ENCODE measurements at places on chromosomes 1 and 21.
A peak's percentile ranks its signal among the peaks of the same experiment; 100 is the strongest.

DNA sequence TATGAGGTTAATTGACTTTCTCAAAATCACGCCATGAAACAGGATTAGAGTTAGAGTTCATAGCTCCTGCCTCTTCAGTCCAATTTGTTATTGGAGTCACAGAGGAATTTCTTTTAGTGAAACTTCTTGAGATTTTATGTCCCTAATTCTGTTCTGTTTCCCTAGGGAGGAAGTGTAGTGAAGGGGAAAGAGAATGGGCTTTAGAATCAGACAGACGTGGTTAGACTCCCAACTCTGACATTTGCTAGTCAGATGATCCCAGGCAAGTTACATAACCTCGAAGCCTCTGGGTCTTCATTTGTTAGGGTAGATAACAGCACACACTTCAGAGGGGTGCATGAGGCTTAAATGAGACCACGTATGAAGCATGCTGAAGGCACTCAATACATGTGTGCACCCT lies 83.9 kb downstream of the ASTN1 start:
- DNase-seq = no peak

DNA sequence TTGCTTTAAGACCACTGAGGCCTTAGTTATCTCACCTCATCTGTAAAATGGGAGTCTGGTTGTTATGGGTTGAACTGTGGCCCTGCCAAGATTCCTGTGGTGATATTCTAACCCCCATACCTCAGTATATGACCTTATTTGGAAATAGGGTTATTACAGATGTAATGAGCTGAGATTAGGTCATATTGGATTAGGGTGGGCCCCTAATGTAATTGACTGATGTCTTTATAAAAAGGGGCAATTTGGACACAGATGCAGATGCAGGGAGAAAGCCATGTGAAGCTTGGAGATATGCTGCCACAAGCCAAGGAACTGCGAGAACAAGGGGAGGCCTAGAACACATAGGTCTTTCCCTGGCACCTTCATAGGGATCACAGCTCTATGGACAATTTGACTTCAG lies 3.9 kb downstream of the C1orf87 start:
- no peak for DNase-seq

GRCh38 chr1:29706936-29707335 lies 470.6 kb downstream of the PTPRU start:
- DNase-seq = no peak

- DNase-seq = no peak
These were observed 6.0 kb downstream of the FOXJ3 start for GRCh38 chr1:42328916-42329496.

DNA sequence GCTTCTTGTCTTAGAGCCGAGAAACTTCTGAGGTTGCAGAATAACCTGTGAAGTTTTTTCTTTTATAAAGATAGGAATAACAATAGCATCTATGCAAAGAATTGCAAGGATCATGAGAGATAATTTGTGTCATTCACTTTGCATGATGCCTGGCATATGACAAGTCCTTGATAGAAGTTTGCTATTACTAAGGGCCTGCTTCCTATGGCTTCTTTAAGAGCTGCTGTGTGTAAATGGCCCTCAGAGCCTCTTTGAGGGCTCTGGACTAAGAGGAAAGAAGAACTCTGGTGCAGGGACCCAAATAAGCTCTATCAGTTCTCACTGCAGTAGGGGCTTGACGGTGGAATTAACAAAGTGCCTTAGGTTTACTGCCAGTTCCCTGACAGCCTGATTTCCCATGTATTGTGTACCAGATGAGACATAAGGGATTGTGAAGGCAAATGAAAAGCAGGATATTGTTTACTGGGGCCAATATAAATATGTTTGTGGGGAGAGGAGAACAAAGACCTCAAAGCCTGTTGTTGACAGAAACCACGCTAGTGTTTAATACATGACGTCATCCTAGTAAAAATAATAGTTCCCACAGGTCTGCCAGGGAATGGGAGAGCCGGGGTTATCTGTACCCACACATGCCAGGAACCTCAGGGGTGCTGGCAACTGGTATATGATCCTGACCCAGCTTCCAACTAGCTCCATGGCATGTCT lies 131.2 kb upstream of the UBE2U start:
- DNase-seq = no peak

GRCh38 chr21:45747802-45748445 lies 104.4 kb downstream of the PCBP3 start:
- DNase-seq = no peak

- no peak for DNase-seq
These were observed 83.9 kb downstream of the NID1 start for GRCh38 chr1:235980976-235981375.

GRCh38 chr1:34188418-34188817 lies 11.7 kb downstream of the C1orf94 start:
- DNase-seq = no peak

DNA sequence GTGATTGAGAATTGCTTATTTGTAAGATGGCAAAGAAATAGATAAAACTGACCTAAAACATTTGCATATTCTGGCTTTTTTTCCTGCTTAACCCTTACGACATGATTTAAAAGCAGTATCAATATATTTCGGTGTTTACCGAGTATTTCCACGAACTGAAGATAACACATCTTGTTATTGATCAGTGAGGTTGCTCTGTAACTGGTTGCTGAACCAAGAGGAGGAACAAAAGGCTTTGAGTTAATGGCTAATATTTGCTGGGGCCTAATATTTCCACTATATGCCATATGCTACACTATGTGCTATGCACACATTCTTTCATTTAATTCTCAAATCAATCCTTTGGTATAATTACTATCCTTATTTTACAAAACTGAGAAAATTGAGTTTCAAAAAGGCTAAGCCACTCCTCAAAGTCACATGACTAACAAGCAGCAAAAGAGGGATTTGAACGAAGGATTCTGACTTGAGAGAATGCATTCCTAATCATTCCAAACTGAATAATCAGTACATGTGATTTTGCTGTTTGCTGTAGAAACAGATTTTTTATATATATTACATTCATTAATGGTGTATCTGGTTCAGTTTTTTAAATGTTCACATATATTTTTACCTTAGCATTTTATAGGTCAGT lies 346.0 kb downstream of the USP25 start:
- no peak for DNase-seq

DNA sequence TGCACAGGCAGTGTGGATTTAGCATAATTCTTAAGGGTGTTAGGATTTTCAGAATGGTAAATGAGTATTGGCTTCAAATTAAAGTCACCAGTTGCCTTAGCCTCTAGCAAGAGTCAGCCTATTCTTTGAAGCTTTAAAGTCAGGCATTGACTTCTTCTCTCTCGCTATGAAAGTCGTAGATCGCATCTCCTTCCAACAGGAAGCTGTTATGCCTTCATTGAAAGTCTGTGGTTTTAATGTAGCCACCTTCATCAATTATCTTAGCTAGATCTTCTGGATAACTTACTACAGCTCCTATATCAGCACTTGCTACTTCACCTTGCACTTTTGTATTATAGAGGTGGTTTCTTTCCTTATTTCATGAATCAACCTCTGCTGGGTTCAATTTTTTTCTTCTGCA lies 320.2 kb downstream of the PTPRC start:
- no peak for DNase-seq

- no peak for DNase-seq
These were observed 167.4 kb upstream of the PRMT6 start for GRCh38 chr1:106889059-106889458.

DNA sequence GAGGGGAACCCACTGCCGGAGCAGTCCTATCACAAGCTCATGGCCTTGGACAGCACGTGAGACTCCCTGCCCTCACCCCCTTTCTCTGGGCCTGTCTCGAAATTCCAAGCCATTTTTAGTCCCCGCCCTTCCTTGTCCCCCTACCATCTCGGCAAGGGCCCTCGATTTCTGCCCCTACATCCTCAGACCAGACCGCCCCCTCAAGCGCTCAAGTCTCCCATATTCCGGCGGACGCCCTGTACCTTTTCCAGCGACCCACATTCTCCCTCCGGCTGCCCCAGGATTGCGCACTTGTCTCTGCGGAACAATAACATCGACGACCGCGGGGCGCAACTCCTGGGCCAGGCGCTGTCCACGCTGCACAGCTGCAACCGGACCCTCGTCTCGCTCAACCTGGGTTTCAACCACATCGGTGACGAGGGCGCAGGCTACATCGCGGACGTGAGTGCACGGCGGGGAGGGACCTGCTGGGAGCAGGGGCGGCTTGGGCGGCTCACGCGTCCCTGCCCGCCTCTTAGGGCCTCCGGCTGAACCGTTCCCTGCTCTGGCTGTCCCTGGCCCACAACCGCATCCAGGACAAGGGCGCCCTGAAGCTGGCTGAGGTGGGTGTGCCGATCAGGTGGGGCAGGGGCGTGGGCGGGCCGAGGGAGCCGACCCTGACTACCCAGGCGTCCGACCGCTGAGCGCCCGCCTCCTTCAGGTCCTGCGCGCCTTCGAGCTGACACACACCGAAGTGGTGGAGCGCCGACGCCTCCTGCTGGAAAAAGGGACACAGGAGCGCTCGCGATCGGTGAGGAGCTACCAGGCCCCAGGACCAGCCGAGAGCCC lies 7.0 kb downstream of the LRRC71 start:
- peak; percentile 68 for DNase-seq

DNA sequence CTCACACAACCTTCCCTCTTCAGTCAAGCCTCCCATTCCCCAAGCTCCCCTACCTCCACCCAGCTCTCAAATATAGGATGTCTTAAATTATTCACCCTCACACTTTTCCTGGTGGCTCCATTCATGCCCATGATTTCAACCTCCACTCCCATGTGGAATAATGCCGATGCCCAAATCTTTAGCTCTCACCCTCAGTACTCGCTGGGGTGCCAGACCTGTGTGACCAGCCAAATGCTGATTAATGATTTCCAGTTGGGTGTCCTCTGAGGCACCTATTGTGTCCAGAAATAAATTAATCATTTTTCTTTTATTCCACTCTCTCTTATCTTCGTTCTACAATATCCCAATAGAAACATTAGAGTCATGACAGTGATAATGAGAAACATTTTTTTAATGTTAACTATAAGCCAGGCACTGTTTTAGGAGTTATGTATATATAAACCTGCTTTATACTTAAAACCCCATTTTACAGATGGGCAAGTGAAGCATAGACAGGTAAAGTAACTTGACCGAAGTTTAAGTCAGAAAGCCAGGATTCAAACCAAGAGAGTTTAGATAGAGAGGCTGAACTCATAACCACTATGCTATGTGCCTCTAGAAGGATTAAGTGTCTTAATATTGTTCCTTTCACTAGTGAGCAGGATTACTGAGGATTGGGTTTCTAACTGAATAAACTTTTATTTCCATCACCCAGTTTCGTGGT lies 209.7 kb downstream of the DUSP10 start:
- DNase-seq = no peak

GRCh38 chr1:150535511-150536287 lies 13.5 kb upstream of the ADAMTSL4 start:
- no peak for DNase-seq

All from stimulated activated CD4-positive, alpha-beta T cell treated with anti-CD3 and anti-CD28 coated beads, Interleukin-12 subunit alpha, Interleukin-12 subunit beta, amount 100 ng/mL, for 48 hours (primary cell).